ENCODE measurements at places on chromosomes 2 and 18.
A peak's percentile ranks its signal among the peaks of the same experiment; 100 is the strongest.

- peak; percentile 46 for DNase-seq
Measured at GRCh38 chr2:94874277-94874997, 3.2 kb downstream of the TEKT4 start.

GRCh38 chr2:126359494-126359893, 296.5 kb upstream of the GYPC start:
- DNase-seq: peak; percentile 36

DNA sequence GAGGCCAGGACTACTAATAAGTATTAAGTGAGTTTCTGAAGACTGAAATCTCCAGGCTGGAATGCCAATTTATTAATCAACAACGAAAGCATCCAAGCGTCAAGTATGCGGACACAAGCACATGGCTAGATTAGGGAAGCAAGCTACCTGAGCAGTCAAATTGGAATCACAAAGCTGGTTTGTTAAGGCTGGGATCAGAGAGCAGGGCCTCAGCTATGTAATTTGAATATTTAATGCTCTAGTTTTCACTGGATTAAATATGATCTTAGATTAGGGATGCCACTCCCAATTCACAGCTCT, 5.7 kb downstream of the CCL20 start:
- no peak for DNase-seq

GRCh38 chr2:122156176-122156890, 400.9 kb downstream of the TSN start:
- no peak for DNase-seq

DNA sequence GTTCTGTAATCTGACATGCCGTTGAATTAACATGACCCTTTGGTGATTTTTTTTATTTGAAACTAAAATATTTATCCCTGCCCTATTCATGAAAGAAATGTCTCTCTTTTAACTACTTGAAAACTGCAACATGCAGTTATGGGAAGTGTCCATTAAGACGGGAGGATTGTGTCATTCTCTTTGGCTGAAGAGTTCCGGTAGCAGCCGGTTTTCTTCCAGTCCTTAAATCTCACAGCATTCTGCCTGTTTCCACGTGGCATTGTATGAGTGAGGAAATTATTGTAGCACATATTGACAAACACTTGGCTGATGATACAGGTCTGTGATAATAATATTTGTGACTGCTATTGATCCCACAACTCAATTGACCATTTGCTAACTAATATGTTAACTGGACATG, 509.6 kb upstream of the POU3F3 start:
- no peak for DNase-seq

DNA sequence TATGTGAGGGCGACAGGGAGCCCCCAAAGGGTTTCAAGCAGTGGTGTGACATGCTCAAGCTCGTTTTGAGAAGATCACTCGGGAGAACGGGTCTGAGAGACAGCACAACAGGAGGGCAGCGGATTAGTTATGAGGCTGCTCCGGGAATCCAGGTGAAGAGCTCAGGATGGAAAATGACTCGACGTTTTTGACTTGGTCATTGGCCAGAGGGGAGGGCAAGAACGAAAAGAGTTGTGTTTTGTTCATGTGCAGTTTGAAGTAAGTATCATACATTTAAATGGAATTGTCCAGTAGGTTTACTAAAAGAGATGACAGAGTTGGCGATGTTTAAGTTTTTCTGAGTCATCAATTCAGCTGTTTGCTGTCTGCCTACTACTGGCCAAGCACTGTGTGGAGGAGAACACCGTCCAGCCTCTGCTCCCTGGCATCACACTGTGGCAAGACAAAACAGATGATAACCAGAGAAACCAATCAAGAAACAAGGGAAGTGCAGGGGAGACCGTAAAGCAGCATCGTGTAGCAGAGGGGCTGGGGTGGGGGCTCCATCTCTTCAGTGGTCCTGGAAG, 25.3 kb upstream of the ANXA4 start:
- DNase-seq: no peak

- no peak for DNase-seq
Measured at GRCh38 chr2:106292627-106293026, 98.5 kb upstream of the UXS1 start.

DNA sequence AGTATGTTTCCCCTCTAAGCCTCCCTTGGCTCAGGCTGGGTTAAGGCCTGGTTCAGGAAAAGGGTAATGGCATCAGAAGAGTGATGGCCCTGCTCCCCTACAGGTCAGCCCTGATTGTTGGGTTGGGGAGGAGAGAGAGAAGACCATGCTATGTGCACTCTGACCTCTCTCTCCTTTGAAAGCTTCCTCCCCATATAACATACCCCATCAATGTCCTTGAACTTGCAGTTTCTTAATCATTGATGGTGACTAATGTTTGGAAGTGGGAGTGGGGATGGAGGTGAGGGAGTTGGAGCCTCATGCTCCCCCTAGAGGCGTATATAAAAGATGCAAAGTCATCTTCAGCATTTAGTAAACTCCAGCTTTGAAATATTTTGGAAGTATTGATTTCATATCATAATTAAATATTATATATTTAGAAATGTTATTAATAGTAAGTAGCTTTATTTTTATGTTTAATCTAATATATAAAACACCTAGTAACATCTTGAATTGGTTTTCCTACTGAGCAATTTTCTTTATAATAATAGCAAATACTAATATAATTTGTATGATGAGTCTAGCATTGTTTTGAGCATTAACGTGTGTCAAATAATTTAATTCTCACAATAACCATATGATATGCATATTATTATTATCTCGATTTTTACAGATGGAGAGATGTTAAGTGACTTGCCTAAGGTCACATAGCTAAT, 8.8 kb downstream of the PLCL1 start:
- no peak for DNase-seq

GRCh38 chr2:84169871-84170270, 289.2 kb downstream of the SUCLG1 start:
- DNase-seq: no peak

DNA sequence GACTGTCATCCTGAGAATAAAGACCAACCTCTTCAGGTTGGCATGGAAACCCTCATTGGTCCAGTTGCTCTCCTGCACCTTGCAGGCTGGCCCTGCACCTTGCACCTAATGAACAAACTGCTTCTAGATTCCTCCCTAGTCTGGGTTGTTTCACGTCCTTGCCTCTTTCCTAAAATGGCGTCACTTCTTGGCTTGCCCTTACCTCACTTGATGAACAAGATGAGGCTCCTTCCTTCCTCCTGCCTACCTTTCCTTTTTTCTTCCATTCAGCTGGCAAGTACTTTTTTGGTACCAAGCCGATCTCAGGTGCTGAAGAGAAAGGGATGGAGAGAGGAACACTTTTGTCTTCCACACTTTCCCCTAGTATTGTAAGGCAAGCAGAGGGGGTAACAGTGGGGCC, 74.5 kb downstream of the MYCN start:
- no peak for DNase-seq

DNA sequence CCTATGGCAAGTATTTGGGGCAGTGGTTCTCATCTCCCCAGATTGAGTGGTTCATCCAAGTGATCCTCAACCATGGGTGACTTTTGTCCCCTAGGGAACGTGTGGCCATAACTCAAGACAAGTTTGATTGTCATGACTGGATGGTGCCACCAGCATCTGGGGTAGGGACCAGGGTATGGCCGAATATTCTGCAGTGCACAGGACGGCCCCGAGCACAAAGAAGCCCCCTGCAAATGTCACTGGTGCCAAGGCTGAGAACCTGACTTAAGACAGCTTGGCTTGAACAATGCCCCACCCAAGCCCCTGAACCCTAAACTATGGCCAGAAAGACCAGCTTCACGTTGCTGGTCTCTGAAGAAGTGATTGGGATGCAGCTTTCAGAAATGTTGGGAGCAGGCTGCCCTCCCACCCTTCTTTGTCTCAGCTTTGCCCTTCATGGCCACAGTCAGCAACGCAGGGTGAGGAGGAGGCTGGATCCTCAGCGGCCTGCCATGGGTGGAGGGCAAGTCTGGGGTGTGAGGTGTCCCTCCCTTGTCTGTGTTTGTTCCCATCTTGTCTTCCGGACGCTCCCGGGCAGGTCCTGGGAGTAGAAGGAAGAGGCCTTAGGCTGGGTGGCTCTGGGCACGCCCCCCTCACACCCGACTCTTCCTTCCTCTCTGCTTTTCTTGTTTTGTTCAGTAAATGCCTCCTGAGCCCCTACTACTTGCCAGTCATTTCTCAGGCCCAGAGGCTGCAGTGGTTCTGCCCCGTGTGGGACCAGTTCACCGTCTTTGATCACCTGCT, 43.4 kb downstream of the GREB1 start:
- DNase-seq: no peak

DNA sequence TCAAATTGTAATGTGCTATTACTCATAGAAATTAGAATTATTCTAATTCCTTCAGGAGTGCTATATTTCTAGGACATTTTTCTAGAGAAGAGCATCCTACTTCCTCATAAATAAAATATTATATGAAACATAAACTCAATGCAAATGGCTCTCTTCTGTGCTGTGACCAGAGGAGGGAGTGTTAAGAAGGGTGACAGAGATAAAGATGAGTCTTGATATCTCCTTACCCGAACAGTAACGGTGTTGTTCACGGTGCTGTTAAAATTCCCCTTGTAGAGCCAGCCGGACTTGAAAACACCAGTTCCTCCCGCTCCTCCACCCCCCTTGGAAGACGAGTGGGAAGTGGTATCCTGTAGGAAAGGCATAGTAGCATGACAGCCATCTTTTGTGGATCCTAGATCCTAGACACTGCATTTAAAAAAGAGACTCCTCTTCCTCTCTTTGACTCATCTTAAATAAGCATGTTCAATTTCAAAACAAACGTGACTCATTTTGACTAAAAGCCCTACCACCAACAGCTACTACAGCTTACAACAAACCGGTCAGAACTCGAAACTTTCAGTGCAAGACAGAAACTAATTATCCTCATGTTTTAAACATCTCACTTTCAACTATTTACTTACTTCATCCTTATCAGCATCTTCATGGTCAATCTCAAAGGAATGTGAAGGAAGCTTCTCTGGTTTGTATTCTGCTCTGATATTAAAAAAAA, 156.3 kb downstream of the DOCK10 start:
- peak; percentile 17 for DNase-seq

- DNase-seq: no peak
Measured at GRCh38 chr2:130869441-130870160, 32.9 kb downstream of the ARHGEF4 start.

- DNase-seq: no peak
Measured at GRCh38 chr18:23743733-23744333, 54.6 kb downstream of the LAMA3 start.

GRCh38 chr18:13276530-13277520, 58.3 kb downstream of the LDLRAD4 start:
- DNase-seq: no peak

DNA sequence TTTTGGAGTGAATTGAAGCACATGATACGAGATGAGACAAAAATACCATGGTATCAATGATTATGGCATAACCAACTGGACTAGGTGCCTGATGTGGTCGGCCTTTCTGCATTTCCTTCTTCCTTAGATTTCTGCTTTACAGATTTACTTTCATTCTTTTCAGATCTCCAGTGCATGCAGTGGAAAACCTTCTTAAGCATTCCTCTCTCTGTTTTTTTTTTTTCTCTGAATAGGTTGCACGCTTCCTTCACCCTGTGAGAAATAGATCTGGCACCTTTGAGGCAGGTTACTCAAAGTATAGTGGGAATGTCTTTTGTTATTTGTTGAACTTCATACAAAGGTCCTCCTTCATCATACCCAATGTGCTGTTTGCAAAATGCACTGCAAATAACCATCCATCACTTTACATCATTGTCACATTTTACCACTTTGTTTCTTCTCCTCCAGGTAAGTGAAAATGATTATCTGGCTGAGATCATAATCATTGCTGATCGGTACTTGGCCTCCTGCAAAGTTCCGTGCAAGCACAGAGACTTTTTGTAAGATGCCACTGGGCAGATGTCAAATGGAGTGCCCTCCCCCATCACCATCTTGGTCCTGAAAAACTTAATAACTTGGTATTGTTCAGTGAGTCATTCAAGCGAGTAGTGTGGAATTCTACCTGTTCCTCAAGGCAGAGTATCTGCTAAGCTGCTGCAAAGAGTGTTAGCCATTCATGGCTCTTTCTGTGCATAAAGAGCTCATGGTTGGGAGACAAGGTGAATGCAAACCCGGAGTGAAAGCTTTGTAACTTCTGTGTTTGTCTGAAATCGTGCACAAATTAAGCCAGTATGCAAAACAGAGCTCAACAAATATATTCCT, 30.0 kb upstream of the KLHL14 start:
- no peak for DNase-seq

DNA sequence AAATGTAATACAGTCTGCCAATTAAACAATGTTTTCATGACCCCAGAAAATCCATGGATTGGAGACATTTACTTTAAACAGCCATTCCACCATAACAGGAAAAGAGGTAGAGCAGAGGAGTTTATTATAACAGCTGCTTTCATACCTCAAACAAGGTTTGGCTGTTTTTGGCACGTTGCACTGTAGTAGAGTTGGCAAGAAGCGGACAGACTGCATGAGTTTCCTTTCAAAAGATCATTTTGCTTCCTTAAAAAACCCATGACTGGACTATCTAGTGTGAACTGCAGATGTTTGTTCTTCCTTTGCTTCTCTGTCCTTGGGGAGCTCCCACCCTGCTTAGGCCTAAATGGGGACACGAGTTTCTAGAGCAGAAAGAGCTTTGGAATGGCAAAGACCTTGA, 108.5 kb upstream of the THOC1 start:
- no peak for DNase-seq

DNA sequence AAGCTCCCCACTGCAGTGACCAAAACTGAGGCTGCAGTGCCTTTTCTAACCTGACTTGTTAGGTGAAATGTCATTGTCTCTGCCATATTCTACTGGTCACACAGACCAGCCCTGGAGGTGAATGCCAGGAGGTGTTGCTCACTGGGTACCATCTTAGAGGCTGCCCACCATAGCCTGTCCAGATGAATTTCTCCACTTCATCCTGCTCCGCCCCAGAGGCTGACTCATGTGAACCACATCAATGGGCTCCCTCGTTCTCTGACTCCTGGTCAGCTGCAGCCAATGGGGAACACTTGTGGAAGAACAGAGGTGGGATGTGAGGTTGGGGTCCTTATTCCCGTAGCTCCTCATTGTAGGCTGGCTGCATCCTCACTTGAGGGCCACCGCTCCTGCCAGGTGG, 3.4 kb upstream of the NARS1 start:
- DNase-seq: no peak

GRCh38 chr18:70128271-70128670, 77.2 kb downstream of the RTTN start:
- DNase-seq: no peak

GRCh38 chr2:165427686-165428085, 41.8 kb upstream of the CSRNP3 start:
- no peak for DNase-seq

DNA sequence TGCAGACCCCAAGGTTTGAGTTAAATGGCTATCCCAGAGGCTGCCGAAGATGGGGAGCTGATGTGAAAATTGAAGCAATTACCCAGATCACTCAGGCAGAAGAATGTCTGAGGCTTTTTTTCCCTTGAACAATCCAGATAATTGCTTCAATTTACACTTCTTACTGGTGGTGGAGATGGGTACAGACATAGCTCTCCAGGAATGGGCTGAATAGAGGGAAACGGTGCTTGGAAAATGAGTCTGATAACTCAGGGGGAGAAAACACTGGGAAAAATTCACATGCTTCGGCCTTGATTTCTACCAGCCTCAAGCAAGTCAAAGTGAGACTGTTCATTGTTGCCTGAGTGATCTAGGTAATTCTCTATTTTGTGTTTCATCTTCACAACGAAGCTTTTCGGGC, 9.5 kb upstream of the KIF5C start:
- no peak for DNase-seq

- no peak for DNase-seq
Measured at GRCh38 chr2:232897598-232898408, 27.7 kb downstream of the SNORC start.

All from trophoblast cell (in vitro differentiated cells and primary cell).